ENCODE measurements at places on chromosomes 7 and 10.

DNA sequence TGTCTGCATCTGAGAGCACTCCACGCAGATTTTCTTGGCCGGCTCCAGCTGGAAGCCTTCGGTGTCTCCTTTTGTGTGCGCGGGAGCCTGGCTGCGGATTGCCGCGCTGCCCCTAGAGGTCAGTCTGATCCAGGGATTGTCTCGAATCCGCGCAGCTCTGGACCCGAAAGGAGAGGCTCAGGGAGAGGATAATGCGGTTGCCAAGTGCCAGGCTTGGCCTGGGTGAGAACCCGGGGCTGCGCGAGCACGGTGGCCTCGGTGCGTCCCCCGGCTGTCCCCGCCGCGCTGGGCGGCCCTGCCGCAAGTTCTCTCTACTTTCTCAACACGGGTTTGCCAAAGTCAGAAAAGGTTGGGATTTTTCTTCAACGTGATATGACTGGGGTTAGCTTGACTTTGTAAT, 140.9 kb downstream of the ADCYAP1R1 start:
- DNase-seq: no peak

- no peak for DNase-seq
These were observed 31.6 kb downstream of the IKZF1 start for GRCh38 chr7:50335795-50336754.

GRCh38 chr7:44438816-44439215, 51.6 kb downstream of the NUDCD3 start:
- DNase-seq: no peak

- no peak for DNase-seq
These were observed 49.8 kb downstream of the STK31 start for GRCh38 chr7:23759671-23760391.

DNA sequence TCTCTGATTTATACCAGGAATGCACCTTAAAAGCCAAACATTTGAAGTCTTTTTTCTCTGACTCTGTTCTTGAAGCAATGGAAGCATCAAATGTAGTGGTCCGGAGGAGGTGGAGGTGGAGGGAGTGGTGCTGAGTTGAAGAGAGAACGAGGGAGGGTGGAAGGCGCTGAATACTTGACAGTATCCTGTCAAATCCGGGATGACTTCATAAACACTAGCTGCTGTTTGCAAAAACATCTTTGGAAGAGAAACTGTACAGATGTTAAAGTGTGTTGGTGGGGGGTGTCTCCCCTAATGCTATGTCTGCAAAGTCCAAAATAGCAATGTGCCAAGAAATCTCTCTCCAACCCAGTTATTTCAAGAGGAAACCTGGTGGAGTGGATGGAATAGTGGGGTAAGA, 328.5 kb upstream of the AUTS2 start:
- DNase-seq: no peak

DNA sequence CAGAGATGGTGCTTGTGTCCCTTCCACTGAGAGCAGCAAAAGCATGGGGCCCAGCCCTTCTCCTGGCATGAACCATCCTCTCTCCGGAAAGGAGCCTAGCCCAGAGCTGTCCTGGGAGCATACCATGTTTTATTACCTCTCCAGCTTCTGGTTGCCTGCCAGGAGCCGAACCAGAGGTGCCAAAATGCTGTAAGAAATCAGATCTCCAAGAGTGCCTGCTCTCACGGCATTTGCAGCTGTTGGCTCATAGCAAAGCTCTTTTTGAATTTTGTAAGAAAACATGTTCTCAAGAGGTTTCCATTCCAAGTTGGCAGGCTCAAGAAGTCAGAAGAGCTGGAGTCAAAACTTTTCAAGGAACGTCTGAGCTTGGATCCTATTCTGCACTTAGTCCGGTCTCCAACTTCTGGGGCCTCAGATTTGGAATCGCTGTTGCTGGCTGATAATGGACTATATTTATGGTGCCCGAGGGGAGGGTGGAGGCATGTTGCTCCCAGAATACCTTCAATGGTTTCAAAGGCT, 211.7 kb upstream of the MKI67 start:
- no peak for DNase-seq

DNA sequence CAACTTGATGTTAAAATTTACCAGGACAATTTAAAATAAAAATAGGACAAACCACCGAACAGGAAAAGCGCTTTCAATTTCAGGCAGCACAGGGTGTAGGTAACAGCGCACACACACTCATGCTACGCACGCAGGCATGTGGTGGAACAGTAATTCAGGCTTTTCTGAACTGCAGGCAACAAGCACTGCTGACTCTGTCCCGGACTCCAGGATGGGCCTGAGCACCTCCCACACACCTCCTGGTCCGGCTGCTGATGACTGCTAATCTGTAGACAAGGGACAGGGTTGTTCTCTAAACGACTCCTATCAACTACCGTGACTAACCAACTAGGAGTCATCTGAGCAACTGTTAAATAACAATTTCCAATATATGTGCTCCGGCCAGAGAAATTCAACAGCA, 192.6 kb upstream of the FRMD4A start:
- DNase-seq: no peak

- no peak for DNase-seq
These were observed 272.9 kb upstream of the ZWINT start for GRCh38 chr10:56633876-56634452.

DNA sequence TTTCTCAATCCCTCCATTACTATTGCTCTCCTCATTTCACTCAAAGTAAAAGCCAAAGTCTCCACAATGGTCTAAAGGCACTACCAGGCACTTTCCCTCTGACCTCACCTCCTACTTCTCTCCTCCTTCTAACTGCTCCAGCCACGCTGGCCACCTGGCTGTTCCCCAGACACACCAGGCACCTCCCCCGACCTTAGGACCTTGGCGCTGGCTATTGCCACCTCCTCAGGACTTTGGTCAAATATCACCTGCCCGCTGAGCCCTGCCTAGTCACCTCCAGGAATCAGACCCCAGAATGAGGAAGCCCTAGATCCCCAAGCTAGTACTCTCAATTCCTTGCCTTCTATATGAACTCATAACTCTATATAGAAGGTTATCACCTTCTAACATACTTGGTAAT, 66.2 kb upstream of the STEAP1B start:
- DNase-seq: no peak

- no peak for DNase-seq
These were observed 186.6 kb upstream of the IGFBP3 start for GRCh38 chr7:46107610-46108217.

DNA sequence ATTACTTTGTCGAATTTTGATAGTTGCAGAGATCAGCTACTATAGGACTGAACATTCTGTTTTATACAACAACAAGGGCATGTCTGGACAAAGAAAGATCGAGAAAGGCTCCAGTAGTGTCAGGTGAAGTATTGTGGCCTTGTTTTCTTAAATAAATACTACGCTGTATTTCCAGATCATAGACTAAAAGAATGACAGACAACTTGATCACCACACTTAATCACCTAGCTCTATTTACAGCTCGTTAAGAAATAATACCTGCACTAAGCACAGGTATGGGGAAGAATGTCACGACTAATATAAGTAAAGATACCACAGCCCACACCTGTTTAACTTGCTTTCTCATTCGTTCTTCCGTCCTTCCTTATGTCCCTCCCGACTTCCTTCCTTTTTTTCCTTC, 269.2 kb downstream of the HGF start:
- no peak for DNase-seq

- no peak for DNase-seq
These were observed 68.1 kb downstream of the BMPER start for GRCh38 chr7:33973231-33974015.

DNA sequence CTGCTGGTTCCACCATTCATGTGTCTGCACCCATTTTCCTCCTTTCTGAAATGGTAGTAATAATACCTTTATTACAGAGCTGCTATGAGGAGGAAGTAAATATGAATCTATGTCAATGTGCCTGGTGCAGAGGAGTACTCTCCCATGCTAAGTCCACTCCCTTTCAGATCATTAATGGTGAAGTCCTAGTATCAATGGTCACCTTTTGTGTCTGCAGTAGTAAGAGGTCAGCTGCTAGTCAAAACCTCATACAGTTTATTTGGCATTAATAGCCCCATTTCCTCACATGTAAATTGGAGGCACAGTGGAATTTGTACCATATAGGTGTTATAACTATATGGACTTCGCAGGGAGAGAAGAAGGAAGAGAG, 581.0 kb downstream of the REEP3 start:
- DNase-seq: no peak

DNA sequence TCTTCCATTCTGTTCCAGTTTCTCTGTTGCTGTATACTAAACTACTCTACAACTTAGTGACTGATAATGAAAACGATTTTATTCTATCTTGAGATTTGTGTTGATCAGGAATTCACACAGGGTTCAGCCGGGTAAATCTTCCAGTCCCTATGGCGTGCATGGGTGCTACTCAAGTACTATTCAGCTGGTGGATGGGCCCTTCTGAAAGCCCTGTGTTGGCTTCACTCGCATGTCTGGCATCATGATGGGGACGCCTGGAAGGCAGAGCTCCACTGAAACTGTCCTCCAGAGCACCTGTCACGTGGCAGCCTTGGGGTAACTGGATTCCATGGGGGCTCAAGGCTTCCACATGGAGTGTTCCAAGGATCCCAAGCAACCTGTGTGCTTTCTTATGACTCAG, 86.0 kb upstream of the ZMIZ1 start:
- DNase-seq: no peak

- DNase-seq: no peak
These were observed 116.7 kb downstream of the SMURF1 start for GRCh38 chr7:99027241-99027640.

GRCh38 chr7:121084256-121084655, 95.7 kb downstream of the CPED1 start:
- no peak for DNase-seq

GRCh38 chr10:58512491-58513187, at the start of gene BICC1:
Gene BICC1, plus strand, starts transcription at chr10:58512872. Its CDS starts 272 bp downstream, at chr10:58513144.
- no peak for DNase-seq

- no peak for DNase-seq
These were observed 26.8 kb downstream of the EN2 start for GRCh38 chr7:155484483-155485399.

GRCh38 chr7:90629297-90629918, 33.3 kb downstream of the CDK14 start:
- DNase-seq: no peak

- DNase-seq: no peak
These were observed 14.2 kb upstream of the PDCD4 start for GRCh38 chr10:110857265-110858171.

DNA sequence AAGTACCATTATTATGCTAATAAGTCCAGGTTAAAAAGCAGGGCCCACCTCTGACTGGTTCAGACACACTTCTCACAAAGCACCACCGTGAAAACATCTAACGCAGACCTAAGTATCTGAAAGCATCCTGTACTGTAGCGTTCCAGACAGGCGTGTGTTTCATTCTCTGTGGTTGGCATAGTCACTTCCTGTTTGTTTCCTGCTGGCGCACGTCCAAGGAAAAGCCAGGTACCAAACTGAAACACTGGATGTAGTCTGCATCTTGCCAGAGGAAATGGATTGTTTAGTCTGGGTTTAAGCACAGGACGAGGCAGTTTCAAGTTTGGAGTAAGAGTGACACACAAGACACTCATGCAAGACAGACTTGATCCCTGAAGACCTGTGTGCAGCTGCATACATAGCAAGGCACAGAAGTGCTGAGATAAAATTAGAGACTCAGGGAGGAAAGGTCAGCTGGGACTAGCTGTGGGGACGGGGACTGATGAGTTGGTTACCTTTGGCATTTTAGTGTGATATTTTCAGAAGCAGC, 23.3 kb downstream of the BPGM start:
- no peak for DNase-seq

GRCh38 chr7:30595436-30596013, 847 bp downstream of the GARS1 start:
- DNase-seq: no peak

DNA sequence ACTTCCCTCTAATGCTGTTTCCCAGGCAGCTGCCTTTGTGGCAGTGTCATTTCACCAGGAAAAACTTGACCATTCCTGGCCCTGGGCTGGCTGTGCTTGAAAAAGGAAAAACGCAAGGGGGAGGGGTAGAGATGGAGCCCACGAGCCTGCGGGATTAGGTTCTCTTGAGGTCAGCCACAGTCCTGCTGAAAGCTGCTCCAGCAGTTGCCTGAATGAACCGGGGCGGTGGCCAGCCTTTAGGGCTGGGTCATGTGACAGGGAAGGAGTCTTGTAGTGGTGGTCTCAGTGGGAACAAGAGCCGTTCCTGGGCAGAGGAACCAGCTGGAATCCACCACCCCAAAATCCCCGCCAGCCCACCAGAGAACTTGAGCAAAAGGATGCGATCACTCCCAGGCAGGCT, 51.2 kb upstream of the LRRC4 start:
- DNase-seq: no peak

All from NK-92 treated with Interleukin-12 subunit alpha and Interleukin-12 subunit beta, amount 100 ng/mL, for 24 hours (cell line).